ENCODE measurements at places on chromosomes 1 and 21.

- no peak for DNase-seq
Observed at GRCh38 chr1:76203127-76203526, 128.6 kb downstream of the ST6GALNAC3 start.

GRCh38 chr1:207497941-207498340 is 2.0 kb downstream of the CR1 start:
- no peak for DNase-seq

DNA sequence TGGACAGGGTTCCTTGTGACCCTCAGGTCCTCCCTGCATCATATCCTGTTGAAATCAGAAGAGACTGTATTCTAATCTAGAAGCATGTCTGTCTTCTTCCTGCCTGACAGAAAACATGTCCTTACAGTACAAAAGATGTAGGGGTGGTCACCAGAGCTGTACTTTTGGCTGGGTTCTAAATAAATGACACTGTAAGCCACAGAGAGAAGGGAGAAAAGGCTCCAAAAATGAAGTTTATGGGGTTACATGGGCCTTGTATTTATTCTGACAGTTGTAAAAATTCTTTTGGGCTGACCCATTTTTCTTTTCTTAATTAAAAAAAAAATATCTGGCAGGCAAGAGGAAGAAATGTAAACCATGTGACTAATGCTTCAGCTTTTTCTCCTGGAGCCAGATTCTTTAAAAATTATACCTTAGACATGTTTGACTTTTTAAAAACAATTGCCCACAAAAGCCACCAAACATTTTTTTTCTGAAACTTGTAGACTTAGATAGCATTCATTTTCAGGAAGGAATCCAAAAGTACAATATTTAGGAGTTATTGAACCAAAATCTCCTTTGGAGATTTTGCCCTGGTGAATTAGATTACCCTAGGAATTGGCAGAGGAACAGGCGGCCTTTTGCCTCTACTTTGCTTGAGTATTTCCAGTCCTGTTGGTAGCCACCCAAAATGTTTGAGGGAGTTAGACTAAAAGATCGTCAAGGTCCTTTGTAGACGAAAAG is 17.1 kb downstream of the RGL1 start:
- DNase-seq = no peak

- DNase-seq = no peak
Observed at GRCh38 chr1:241645199-241645598, 5.0 kb upstream of the CHML start.

DNA sequence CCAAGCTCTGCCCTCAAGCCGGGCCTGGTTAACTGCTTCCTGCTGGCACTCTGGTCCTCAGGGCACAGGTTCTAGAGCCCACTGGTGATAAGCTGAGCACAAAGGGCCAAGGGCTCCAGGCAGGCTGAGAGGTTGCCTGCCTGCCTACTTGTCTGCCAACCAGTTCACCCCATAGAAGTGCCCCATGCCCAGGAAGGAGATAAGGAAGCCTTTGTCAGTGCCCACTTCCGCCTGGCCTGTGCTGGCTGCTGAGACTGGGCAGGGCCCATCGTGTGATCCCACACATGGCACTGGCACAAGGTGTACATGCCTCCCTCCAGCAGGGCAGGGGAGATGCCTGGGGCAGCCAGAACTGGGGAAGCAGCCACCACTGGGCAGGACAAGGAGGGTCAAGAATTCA is 24.1 kb downstream of the SLC9A1 start:
- DNase-seq = no peak

GRCh38 chr1:185696422-185697150 is 37.6 kb upstream of the HMCN1 start:
- no peak for DNase-seq

- DNase-seq = no peak
Observed at GRCh38 chr1:221327954-221328353, 413.9 kb downstream of the DUSP10 start.

DNA sequence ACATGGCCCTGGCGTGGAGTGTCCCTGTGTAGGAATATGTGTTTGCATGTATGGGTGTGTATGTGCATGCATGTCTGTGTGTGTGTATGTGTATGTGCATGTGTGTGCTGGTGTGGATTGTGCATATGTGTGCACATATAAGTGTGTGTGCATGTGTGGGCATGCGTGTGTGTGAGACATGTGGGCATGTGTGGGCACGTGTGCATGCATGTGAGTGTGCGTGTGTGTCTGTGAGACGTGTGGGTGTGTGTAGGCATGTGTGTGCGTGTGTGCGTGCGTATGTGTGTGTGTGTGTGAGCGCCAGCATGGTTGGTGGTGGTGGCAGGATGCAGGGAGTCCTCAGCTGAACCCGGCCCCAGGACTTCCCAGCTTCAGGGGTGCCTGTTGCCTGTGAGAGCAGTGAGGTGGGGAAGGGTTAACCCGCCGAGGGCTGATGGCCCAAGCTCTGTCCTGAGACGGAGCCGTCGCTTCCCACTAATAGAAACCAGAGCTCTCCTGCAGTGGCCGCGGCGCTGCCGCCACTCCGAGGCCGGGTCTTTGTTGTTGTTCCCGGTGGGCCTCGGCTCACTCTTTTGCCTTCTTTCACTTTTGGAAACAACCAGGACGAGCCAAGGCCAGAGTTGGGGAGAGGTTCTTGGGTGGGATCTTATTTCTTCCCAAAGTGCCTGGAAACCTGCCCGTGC is 143.6 kb upstream of the ARHGEF16 start:
- no peak for DNase-seq

DNA sequence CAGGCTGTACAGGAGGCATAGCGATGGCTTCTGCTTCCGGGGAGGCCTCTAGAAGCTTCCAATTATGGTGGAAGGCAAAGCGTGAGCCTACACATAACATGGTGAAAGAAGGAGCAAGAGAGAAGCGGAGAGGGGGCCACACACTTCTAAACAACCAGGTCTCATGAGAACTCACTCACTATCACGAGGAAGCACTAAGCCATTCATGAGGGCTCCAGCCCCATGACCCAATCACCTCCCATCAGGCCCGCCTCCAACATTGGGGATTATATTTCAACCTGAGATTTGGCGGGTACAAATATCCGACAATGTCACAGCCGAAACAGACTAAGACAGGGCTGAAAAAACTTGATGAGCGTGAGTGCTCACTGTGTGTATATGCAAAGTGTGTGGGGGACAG is 89.3 kb upstream of the CNIH3 start:
- DNase-seq = no peak

GRCh38 chr1:89698624-89699023 is 65.7 kb downstream of the LRRC8C start:
- DNase-seq = no peak

DNA sequence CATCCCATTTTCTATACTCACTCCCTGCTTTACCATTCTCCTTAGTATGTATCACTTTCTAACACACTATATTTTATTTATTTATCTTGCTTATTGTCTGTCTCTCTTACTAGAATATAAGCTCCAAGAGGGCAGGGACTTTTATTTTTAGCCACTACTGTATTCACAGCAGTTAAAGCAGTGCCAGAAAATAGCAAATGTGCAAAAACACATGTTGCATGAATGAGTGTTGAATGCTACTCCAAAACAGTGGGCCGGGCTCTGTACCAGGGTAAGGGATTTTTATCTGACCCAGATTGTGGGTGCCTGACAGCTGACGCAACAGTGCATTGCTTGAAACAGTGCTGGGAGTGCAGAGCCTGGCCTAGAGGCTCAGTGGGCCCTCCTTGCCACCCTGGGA is 24.7 kb downstream of the COL16A1 start:
- no peak for DNase-seq

DNA sequence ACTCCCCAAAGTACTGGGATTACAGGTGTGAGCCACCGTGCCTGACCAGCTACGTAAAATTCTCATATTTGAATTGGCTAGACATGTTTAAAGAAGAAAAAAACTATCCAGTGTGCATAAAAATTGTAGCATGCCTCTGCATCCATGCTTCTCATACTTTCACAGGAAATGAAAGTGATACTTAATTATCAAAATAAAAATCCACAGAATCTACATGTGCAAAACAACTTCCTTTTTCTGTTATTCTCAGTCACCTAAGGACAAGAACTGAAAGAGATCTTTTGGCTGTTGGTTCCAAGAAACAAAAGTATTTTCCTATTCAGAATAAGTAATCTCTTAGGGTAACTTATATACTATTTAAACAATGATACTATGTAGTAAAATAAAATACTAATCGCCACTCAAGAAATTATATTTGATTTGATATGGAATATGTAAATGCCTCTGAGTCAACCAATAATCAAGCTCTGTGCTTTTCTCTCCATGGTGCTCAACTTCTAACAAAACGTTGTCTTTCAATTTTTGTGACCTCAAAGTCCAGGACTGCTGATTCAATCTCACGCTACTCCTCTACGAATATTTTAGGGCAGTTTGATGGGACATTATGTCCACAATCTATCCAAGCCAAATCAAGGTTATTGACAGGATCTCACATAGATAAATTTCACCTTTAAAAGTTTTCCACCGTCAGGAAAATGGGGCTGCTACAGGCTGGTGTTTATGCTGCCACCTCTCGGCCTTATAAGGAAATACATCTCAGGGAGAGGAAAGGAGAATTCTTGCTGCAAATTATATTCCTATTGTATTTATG is 102.7 kb downstream of the ZNF281 start:
- DNase-seq = no peak

- DNase-seq = no peak
Observed at GRCh38 chr1:20634594-20635084, 1.4 kb downstream of the PINK1 start.

- DNase-seq = no peak
Observed at GRCh38 chr1:207227131-207227630, 94.3 kb upstream of the CD55 start.

GRCh38 chr21:43868461-43868860 is 3.4 kb downstream of the AGPAT3 start:
- DNase-seq = no peak

DNA sequence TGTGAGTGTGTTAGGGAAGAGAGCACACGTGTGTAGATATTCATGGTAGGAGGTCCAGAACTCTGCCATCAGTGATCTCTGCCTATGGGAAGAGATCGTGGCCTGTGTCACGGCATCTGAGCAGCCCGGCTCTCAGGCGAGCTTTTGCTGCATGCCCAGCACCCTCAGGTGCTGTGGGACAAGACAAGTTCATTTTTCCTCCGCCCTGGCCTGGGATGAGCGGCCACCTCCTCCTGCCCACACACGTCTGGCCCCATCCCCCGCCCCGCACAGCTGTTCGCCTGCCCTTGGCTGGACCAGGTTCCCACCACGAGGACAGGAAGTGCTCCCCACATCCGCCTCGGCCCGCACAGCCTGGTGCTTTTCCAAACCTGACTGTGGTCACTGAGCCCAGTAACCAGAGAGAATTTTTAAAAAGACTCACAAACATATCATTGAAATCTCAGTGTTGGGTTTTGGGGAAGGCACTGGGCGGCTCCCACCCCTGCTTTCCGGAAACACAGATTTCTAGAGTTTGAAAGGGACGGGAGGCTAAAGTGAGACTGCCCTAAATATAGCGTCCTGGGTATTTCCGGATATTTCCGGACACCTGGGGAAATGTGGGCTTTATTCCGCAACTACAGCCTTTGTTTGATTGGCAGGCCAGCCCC is 18.0 kb downstream of the BMP8A start:
- no peak for DNase-seq

GRCh38 chr1:113123737-113124136 is 50.7 kb downstream of the LRIG2 start:
- DNase-seq = no peak

GRCh38 chr21:27648560-27648959 is 681.7 kb upstream of the ADAMTS5 start:
- DNase-seq = no peak

GRCh38 chr21:29233611-29234540 is 64.8 kb upstream of the BACH1 start:
- no peak for DNase-seq

DNA sequence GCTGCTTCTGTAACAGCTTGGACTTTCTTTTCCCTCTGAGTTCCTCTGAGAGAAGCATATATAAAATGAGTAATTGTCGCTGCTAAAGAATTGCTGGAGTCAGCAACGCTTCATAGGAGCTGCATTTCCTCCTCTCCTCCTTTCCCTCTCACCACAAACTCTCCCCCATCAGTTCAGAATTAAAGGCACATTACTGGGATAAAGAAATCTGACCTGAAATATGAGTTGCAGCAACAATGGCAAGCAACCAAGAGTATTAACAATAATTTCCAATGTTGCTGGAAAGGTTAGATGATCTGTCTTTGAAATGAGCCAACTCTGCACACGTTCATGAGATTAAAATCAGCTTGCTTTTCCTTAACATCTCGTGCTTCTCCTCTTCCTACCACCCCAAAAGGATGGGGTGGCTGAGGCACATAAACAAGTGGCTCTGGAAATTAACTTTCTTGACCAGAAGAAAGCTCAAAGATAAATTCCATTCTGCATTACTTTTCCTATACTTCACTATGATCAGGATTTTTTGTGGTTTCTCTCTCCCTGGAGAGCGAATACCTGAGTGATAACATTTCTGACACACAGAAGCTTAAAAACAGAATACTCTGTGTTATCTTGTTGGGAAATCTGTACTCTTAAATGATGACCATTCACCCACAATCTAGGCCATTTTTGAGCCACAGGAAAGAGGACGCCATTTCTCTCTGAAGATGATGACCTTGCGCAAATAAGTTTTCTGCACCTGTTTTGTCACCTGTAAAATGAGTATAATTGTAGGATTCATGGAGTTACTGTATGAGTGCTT is 90.2 kb downstream of the TGFBR3 start:
- no peak for DNase-seq

GRCh38 chr1:72757843-72758242 is 475.5 kb upstream of the NEGR1 start:
- DNase-seq = no peak

GRCh38 chr1:231678011-231678432 is 51.4 kb downstream of the DISC1 start:
- DNase-seq = no peak

DNA sequence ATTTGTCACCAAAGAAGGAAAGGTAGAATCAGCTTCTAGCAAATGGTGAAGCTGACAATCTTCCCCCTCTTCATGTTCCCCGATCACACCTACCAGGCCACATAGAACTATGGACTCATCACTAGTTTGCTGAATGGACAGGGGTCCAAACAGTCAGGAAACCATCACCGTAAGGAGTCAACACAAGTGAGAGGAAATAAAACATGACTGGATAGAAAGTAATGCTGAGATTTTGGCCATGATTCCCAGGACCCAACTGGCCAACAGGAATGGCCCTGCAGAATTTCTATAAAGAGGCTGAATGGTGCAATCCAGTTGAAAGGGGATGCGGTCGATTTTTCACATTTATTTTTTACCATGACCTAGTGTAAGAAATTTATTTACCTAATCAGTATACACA is 10.7 kb downstream of the DDAH1 start:
- DNase-seq = no peak

DNA sequence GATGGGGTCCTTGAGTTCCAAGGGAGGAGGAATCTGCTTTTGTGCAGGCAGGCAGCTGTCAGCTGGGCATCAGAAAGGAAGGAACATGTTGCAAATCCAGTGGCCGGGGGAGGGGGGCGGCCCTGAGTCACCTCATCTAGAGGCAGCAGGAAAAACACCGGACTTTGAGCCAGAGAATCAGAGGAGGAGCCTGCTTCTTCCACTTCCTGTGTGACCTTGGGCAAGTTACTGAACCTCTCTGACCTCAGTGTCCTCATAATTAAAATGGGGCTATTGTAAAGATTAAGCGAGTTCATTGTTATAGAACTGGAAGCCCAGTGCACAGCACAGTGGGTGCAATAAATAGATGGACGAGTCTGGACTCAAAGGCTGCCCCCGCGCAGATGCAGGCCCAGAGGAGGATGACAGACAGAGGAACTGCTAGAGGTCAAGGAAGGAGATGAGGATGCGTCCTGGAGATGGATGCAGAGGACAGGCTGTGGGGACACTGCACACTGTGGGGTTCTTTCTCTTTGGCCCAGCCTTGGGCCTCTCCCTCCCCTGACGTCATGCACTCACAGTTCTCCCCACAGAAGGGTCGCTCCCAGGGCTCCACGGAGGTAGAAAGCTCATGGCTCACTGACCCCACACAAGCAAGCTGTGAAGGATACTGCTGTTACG is 714.3 kb downstream of the MATN1 start:
- no peak for DNase-seq
